HS-27A (cell line): ENCODE measurements at places on chromosomes 2 and 18.
A peak's percentile ranks its signal among the peaks of the same experiment; 100 is the strongest.

DNA sequence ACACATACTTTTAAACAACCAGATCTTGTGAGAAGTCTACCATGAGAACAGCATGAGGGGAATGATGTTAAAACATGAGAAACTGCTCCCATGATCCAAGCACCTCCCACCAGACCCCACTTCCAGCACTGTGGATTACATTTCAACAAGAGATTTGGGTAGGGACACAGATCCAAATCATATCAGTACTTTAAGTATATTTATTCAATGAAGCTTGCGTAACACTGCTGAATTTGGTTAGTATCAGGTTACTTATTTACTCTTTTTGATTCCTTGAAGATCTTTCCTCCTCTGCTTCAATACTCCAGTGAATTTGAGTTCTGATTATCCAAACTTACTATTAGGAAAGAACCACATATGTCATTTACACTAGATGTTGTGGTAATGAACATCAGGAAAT, 418.6 kb downstream of the PIK3C3 start:
- no peak for DNase-seq

DNA sequence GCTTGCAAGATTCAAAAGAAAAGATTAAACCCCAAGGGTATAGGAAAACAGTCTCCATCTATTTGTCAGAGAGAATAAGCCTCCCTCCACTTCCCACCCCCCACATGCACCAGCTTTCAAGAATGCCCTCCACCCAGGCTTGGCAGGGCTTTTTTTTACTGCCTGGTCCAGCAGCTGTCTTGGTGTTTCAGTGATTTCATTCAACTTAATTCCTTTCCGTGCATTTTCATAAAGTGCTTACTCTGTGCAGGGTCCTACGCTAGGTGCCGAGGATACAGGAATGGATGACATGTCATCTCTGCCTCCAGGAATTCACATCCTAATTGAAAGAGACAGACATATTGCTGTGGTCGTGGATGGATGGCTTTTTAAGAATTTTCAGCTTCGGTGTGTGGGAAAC, 117.9 kb downstream of the LRATD1 start:
- no peak for DNase-seq

DNA sequence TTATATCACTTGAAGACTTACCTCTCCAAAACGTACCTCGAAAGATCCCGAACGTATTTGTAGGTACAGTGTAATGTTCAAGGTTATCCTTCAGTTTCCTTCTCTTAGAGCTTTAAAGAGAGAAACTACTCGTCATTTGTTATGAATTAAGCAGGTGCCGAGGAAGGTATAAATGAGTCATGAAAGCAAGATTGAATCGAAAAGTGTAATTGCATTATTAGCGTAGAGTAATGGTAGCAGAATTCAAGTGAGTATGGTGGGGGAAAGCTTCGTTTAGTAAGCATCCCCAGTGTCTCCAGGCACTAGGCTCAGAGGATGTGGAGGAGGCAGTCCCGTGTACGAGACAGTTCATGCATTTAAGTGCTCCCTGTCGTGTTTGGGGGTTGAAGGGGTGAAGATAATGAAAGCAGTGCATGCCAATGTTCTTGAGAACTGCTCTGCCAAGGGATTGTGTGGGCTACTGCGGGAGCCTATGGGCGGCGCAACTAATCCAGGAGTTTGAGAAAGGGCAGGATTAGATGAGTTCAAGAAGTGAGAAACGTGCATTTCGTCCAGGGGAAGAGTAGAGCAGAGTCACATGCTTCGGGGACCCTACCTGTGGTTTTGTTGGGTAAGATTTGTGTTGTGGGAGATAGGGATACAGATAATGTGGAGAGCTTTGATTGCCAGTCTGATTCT, 858 bp downstream of the POLR1B start:
- DNase-seq = peak; percentile 20

- no peak for DNase-seq
Observed at GRCh38 chr2:43848214-43848613, 9.4 kb downstream of the ABCG8 start.

- DNase-seq = no peak
Observed at GRCh38 chr2:183126635-183127034, 2.4 kb downstream of the NUP35 start.

DNA sequence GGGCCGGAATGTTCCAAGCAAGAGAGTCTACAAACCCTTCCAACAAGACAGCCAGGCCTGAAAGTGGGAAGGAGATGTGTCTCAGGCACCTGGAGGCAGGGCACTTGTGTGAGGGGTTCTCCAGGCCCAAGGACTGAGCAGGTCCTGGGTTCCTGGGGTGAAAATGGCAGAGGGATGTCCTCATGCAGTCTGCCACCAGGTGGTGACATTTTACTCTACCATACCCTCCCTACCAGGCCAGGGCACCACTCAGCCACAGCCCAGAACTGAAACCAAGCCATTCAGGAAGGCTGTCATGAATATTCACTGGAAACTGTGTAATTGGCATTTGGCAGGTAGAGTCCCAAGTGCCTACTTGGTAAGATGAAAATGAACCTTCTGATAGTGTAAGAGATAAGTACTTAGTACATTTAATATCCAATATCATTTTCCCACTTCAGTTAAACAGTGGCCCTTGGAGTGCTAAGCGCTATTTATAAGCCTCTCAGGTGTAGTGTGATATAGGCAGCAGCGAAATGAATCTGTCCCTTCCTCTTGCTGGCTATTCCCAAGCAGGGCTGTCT, 185.1 kb downstream of the MYO5B start:
- DNase-seq = no peak

DNA sequence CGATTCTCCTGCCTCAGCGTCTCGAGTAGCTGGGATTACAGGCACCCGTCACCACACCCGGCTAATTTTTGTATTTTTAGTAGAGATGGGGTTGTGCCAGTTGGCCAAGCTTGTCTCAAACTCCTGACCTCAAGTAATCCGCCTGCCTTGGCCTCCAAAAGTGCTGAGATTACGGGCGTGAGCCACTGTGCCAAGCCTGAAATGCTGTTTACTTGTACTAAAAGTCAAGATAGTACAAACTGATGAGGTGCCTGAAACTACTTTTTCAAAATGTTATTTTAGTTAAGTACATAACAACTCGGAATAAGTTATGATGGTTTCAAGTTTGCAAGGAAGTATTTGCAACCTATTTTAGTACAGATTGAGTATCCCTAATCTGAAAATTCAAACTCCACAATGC, 85.7 kb downstream of the CEP192 start:
- no peak for DNase-seq

DNA sequence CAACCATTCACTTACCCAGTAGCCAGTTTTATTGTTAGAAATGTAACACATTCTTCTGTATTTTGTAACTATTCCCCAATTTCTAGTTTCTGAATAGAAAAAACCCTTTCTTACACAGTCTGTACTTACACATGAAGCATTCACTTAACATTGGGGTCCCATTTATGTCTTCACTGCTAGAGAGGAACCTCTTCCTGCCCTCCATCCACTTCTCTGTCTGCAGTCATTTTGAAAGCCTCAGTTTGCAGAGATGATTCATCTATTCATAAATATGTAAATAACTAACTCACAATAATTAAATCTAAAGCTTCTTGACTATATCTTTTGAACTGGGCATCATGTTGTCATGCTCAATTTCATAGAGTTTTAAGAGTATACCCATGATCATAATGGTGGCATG, 55.9 kb downstream of the ZRANB3 start:
- DNase-seq = no peak

GRCh38 chr2:180652794-180653193, 327.6 kb upstream of the UBE2E3 start:
- DNase-seq = no peak

DNA sequence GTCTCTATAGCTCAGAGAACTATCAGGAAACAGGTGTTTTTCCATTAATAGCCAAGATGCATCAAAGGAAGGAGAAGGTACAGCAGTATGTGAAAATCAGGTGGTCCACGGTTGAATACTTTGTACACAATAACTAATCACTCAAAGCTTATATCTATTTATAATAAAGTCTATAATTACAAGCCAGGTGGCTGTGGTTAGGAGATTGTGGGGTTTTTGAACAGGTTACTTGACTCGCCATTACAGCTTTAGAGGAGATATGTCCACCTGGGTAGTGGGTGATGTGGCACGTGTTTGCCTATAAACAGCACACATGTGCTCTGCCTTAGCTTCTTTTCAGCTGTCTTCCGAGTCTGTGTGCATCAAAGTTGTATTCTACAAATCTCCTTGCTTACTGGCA, 892.2 kb upstream of the ZEB2 start:
- DNase-seq = no peak

DNA sequence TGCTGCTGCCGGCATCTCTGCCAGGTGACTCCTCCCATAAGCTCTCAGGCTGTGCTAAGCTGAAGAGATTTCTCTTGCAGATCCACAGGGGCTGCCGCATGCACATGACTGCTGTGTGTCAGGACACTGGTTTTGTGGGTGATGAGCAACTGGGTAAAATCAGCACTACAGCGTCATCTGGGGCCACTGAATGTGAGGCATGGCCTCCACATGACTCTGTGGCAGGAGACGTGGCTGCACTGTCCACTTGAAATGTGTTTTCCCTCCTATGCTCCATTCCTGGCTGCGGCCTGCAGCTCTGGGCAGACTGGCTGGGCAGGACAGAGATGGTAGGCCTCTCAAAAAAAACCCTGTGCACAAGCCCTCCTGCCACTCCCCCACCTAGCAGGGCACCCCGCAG, 63.6 kb downstream of the MARCO start:
- DNase-seq = no peak

DNA sequence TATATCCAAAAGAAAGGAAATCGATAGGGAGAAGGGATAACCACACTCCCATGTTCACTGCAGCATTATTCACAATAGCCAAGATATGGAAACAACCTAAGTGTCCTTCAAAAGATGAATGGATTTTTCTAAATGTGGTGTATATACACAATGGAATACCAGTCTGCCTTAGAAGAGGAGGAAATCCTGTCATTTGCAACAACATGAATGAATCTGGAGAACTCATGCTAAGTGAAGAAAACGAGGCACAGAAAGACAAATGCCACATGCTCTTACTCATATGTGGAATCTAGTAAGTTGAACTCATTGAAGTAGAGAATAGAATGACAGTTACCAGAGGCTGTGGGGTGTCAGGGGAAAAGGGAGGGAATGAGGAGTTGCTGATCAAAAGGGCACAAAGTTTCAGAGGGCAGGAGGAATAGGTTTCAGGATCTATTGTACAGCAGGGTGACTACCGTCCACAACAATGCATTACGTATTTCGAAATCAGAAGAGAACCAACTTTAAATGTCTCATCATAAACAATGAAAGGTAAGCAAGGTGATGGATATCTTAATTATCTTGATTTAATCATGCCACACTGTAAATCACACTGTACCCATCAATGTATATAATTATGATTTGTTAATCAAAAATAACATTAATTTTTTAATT, 46.1 kb downstream of the SIGLEC15 start:
- DNase-seq = no peak

GRCh38 chr18:75898651-75899050, 471.1 kb upstream of the SMIM21 start:
- no peak for DNase-seq

DNA sequence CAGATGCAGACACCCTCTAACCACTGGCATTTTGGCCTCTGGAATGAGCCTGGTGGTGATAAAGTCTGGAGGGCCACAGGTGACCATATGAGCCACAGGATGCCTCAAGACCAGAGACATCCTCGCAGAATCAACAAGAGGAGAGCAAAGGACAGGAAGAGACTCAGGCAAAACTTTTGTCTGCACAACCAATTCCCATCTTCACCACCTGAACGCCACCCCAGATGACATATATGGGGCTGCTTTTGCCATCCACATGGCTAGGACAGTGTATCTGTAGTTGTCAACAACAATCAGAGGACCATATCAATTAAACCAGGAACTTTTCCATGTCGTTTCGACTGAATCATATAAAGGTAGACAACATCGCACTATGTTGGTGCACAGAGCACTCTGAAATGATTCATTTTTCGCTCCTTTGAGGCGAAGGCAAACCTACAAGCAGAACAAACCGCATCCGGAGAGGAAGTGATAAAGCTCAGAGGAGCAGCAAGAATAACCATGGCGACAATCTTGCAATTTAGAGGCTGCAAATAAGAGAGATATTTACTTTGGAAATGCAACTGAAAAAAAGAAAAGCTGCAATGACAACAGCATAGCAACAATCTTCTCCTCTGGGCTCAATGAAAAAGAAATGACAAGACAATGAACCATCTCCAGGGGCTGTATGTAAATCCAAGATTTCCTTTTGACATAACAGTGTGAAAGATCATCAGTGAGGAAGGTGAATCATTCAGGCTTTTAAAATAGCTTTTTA, 204.5 kb downstream of the ARL4C start:
- DNase-seq = no peak

DNA sequence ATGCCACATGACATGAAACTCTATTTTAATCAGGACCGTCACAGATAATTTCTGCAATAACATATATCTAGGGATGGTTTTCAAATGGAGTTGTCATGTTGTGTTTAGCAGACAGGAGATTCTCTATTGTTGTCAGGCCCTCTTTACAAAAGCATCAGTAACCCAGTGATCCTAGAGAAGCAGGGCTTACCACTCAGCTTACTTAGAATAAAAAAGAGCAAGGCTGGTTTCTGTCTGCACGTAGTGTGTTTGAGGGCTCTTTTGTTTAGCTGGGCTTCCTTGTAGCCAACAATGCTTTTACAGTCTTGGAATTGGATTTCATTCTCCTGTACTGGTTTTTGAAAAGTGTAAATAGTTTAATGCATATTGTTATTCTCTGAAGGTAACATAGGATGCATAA, 210.5 kb upstream of the NRP2 start:
- DNase-seq = no peak

GRCh38 chr18:72542984-72543356, 1.2 kb downstream of the CBLN2 start:
- no peak for DNase-seq

DNA sequence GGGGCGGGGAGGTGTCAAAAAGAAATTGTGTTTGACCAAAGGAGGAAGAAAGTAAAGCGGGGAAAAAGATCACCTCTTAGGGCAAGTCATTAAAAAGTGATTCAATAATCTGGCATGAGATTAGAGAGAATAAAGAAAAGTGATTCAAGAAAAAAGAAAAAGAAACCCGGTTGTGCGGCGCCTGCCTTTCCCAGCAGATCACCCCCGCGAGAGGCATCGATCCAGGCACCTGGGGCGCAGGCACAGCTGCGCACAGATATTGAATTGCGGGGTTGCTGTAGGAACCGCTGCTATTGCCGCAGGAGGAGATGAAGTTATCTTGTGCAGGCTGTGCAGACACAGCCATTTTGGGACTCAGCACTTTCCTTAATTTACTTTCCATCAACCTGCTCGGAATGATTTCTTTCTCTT, 71.2 kb downstream of the PLB1 start:
- no peak for DNase-seq

- DNase-seq = no peak
Observed at GRCh38 chr2:113175736-113176695, 2.2 kb downstream of the PSD4 start.
